Activated T-cell treated with anti-CD3 and anti-CD28 coated beads for 4 hours (primary cell): ENCODE measurements at places on chromosomes 4 and X.

- no peak for DNase-seq
Observed at GRCh38 chr4:156774422-156774821, 197.2 kb downstream of the PDGFC start.

GRCh38 chr4:147756417-147756816, 24.5 kb downstream of the ARHGAP10 start:
- DNase-seq = no peak

GRCh38 chr4:78584863-78585547, 33.4 kb downstream of the ANXA3 start:
- no peak for DNase-seq

DNA sequence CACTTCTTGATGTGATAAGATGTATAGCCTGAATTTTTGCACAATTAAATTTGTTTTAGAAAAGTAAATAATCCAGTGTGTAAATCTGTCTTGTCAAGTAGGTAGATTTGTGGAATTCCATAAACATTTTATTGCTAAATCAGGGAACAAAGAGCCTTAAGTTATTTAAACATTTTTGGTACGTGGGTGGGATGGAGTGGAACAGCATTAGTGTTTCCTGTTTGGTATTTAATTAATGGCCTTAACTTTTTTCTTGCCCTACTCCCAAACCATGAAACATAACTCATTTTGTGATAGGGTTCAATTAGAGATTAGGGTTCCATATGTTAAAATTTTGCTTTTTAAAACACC, 5.1 kb downstream of the NUDT9 start:
- no peak for DNase-seq
